ENCODE measurements at places on chromosomes 7 and 10.

GRCh38 chr7:154953006-154953684, 49.8 kb downstream of the PAXIP1 start:
- DNase-seq = peak; percentile 33

GRCh38 chr10:11787846-11788245, 35.3 kb upstream of the PROSER2 start:
- no peak for DNase-seq

DNA sequence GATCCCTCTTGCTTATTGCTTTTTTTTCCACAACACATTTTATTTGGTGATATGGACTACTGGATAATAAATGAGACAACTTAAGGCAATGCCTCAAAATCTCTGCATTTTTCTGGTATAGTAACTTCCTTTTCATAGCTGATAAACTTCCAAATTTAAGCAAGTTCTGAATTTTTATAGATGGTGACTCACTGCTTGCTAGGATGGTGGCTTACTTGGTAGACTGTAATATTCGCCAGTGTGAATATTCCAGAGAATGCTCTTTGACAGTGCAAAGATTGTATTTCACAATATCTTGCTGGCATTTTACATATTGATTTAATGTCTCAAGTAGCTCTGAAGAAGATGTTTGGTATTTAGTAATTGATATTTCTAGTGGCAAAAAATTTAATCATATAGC, 472.4 kb downstream of the TFEC start:
- DNase-seq = no peak

DNA sequence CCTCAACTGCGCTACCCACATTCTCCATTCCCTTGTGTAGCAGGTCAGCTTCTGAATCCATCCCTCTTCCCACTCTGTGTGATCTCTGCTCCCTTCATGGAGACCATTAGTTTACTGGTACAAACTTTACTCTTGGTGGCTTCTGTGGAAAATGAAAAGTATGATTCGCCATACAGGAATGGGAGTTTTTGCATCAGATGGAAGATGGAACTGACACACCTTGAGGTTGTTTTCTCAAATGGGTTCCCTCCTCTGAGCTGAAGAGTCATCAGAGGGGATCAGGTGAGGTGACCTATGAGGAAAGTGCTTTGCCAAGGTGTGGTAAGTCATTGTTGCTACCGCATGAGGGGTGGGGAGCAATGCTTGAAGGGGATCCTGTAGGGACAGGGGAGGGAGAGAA, 266.8 kb downstream of the INHBA start:
- no peak for DNase-seq

DNA sequence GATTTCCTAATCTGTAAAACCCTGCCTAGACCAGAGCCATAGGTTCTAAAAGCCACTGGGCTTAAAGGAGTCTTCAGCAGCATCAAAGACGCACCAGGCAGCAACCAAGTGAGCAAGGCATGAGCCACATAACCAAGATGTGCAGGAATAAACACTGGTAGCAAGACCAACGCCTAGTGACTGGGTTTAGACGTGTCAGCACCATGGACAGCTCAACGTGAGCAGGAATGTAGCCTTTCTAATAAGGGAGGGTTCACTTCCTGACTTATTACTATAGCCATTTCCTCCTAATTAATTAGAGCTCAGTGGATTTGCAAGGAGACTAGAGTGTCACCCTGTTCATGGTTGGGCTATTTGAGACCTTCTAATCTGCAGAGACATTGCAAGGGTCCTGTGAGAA, 223.7 kb downstream of the LHFPL3 start:
- DNase-seq = no peak

DNA sequence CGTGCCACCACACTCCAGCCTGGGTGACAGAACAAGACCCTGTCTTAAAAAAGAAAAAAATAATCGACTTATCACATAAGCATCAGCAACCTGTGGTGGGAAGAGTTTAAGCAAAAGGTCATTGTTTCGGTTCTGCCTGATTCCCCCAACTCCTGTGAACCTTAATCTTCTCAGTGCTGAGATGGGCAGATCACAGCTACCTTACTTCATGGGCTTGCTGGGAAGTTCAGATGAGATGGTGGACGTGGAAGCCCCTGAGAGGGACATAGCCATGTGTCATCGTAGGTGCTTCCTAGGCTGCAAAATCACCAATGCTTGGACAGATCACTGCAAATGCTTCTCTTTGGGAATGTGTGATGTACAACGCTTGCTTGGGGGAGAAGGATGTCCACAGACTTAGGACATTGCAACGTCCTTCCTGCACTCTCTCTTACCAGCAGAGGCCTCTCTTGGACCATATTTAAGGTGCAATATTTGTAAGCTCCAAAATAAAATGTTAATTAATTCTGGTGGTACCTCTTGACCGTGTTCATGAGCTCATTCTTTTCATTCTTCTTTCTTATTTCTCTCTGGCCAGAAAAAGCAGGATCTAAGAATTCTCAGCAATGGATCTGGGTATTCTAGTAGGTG, 8.6 kb downstream of the GJD4 start:
- DNase-seq = no peak
